ENCODE measurements at places on chromosomes 12 and 14.

- no peak for DNase-seq
Measured at GRCh38 chr14:85663256-85663655, 133.3 kb downstream of the FLRT2 start.

GRCh38 chr12:47875746-47876439 lies 28.9 kb downstream of the VDR start:
- DNase-seq: no peak

- DNase-seq: no peak
Measured at GRCh38 chr14:59101476-59101875, 87.0 kb upstream of the DAAM1 start.

GRCh38 chr12:10632226-10632625 lies 18.8 kb upstream of the MAGOHB start:
- no peak for DNase-seq

DNA sequence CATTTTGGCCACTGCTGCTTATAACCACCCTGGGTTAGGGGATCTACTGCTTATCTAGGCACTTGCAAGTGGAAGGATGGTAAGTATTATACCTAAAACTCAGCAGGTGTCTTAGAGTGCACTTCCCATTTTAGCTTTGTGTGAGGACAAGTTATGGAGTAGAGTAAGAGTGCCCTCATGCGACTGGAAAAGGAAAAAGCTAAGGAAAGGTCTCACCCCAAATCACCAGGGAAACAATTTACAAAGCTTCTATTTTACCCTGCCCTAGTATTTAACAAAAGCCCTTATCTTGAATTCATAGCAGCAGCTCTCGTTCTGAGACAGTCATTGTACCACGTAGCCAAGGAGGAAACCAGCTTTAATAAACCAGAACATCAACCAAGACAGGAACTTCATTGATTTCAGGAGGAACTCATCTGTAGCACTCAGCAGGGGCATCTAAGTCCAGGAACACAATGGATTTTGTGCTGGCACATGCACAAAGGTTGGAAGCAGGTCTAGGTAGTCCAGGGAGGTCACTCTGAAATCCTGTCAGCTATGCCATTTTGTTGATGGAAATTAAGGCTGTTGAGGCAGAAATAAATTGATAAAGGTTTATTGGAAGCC lies 2.9 kb downstream of the RDH12 start:
- DNase-seq: peak; percentile 4

GRCh38 chr12:49109641-49110463 lies 795 bp downstream of the LMBR1L start:
- DNase-seq: no peak

DNA sequence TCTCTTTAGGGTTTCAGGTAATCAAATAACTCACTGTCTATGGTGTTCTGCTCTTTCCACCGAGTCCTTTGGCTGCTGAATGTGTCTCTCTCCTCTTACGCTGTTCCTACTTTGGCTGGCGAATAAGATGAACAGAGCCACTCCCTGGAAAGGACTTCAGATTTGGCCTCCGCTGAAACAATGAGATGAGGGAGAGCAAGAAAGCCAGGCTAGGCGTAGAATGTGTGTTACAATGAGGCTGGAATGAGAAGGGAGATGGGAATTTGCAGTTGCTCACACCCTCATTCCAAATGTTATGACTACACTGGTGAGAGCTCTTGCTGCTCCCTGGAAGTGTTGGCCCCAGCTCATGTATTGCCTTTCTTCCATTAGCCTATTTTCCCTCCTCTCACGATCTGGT lies at the start of gene MFAP5:
MFAP5 (minus strand) TSS at position 234 of the 400 bp plus-strand sequence. CDS start 722 bp downstream, outside the sequence.
- DNase-seq: no peak

DNA sequence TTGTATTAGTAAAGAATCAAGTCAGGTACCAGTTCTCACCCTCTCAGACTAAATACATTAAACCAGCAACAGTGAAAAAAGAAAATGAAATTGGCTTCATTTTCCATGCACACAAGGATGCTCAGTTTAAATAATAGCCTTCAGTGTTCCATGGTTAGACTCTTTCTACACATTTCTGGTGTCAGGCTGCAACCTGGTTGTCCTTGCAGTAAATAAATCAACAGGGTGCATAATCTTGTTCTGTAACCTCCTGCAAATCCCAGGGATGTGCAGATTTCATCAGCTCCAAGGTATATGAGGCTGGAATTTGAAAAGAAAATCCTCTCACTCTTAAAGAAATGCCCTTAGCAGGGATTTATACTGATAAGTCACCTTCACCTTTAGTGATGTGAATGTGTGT lies 46.7 kb upstream of the BTG1 start:
- DNase-seq: no peak

DNA sequence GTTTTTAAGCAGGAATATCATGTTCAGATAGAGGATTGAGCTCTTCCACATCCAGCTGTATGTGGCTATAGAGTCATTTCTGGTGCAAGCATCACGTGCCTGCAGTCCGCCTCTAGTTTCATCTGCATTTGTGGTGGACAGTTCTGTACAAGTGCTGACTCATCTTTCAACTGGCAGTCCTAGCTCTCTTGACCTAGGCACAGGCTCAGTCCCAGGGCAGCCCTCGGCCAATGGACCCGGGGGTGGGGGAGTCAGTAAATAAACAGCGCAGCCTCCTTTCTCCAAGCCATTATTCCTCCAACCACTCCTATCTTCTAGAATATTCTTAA lies 41.8 kb upstream of the FRMD6 start:
- no peak for DNase-seq

DNA sequence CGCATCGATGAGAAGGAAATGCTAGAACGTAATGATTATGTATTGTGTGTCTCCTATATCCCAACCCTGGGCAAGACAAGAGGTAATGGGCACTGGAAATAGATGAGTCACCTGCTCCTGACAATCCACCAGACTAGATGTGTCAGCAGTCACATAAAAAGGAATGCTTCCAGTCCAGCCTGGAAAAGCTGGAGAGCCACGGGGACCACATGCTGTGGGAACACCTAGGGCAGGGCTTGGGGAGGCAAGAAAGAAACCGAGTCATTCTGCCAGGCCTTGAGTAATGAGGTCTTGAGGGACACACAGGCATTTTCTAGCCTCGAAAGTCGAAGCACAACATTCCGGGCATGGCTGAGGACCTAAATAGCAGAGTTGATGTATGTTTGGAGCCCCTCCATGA lies 716.7 kb upstream of the TMEM132C start:
- DNase-seq: no peak

DNA sequence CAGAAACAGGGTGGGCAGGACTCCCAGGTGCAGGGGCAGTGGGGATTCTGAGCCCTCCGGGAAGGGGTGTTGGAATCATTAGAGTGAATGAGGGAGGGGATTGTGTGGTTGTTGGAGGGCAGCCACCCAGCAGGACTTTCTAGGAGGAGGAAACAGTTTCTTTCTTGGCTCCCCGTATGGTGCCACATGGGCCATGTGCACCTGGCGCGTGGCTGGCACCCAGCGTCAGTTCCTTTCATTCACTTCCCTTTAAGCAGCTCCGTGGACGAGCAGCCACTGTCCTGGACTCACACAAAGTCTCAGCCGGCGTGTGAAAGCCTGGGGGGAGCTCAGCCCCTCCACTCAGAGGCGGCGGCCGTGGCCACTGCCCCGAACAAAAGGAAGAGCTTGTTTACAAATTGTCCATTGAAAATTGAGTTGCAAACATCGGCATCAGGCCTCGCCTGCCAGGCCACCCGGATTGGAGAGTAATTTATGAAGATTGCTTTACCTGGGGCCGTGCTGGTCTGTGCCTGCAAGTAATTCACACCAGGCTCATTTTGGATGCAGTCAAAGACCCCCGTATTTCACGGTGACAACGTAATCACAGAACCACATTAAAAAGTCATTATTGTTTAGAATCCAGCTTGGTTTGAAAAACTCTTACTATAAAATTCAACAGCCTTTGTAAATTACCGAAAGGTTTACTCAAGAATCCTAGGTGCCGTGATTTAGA lies 101.7 kb upstream of the C14orf180 start:
- no peak for DNase-seq

DNA sequence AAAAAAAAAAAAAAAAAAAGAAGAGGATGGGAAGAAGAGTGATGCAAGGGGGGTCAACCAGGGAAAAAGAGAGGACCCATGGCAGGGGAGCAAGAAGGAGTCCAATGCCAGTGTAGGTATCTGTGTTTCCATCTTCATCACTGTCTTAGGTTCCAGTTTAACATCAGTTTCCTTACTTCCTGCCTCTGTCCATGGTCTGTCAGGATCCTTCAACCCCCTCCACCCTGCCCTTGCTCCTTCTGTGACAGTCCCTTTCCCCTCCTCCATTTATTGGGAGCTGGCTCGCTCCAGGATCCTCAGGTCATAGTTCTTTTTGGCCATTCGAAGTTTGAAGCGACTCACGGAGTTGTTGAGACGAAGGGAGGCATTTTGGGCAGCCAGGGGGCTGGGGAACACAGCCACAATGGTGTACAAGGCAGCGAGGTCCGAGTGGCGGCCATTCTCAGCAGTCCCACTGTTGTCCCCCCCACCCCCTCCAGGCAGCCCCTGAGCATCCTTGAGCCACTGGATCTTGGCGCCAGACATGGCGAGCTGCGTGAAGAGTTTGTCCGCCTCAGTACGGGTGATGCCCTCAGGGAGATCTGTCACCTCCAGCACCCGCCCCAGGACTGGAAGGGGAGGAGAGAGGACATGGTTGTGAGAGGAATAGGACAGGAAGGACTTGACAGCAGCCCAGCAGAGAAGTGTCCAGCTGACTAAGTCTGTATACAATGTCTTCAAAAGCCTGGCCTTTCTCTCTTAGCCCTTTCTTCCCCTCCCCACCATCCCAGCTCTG lies 3.7 kb upstream of the STAC3 start:
- no peak for DNase-seq

DNA sequence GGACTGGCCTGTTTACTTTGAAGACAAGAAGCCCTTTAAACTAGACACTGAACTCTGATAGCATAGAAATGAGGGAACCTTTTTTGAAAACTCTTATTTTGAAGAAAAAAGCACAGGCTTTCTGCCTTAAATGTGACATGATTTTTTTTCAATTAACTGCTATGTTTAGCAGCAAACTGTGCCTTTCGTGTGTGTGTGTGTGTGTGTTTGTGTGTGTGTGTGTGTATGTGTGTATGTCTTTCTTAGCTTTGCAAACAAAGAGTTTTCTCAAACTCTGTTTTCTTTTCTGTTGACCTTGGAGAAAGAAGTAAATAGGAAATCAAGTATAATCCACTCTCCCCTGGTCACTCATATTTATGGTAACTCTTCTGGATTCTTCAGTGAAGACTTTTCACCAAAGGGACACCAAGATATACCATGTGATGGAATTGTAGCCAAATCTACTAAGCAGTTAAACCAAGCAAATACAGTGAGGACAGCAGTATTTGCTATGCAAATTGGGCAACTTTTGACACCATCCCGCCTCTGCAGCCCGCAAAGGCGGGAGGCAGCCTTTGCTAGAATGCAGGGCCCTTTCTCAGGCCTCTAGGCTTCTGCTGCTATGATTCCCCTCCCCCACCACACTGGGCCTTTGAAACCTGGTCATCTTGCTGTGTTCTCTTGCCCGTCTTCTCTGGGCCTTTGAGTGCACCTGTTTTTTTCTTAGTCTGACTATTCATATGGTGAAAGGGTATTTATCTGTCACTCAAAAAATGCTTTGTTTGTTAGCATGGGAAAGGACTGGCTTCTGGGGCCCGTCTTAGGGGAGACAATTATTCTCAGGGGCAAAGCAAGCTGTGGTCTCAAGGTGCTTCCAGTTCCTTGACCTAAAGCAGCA lies 107.9 kb downstream of the MYRFL start:
- no peak for DNase-seq

- no peak for DNase-seq
Measured at GRCh38 chr12:5391653-5392052, 40.3 kb upstream of the NTF3 start.

- peak; percentile 28 for DNase-seq
Measured at GRCh38 chr12:48334808-48335207, 15.9 kb downstream of the ZNF641 start.

GRCh38 chr12:120085920-120086645 lies 30.5 kb downstream of the RAB35 start:
- DNase-seq: no peak

DNA sequence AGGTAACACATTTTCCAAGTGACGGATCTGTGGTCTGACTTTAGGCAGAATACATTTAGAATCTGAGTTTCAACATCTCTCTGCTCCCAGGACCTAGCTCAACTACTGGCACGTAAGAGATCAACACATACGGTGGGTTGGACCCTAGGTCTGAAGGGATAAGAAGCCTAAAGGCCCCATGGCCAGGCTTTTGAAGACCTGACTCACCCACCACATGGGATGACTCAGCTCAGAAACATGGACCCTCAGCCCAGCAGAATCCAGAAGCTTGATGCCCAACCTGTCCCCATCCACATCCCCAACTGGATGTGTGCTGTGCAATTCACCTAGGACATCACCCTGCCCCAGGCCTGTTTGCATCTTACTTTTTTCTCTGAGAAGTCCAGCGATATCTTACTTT lies 770.2 kb downstream of the BCL11B start:
- DNase-seq: no peak

DNA sequence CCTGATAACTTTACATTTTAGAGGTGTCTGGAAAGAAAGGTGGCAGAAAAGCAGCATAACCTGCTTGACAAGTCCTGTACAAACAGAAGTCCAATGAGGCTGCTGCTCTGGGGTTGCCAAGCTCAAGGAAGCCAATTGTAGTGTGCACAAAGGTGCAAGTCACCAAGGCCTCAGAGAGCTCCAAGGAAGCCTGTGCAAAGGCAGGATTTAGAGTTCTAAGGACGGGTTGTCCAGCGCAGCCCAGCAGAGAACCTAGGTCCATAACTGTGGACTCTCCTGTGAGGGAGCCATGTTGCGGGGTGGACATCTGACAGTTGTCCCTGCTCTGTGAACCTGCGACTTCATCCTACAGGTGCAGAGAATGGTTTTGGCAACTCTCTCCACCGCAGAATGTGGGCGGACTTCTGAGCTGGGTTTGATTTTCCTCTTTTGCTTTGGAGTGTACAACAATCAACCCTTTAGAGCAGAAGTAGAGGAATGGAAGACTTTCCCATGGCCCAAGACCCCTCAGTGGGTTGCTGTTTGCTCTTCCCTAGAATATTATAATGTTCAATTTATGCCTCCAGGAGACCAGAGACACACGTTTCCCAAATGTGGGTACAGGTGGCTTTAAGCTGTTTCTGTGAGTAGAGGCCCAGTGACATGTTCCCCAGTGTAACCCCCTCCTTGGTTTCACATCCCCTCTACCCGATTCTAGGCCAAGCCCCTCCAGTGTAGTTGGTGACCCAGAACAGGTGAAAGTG lies 81.0 kb downstream of the ETV6 start:
- DNase-seq: no peak

DNA sequence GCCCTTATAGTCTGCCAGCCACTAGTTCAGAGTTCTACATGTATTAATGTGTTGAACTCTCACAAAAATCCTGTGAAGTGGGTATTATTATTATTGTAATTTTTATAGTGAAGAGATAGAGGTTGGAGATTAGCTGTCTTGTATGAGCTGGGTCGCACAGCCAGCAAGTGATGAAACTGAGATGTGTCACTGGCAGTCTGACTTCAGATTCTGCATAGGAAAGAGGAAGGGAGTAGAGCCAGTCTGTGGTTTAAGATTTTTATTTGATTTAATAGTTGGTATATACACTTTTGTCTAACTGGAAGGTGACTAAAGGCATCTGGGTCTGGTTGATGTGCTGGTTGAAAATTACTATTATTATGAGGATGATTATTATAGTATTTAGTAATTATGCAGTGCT lies 5.8 kb upstream of the FRS2 start:
- DNase-seq: no peak

Data from stimulated activated CD4-positive, alpha-beta T cell treated with anti-CD3 and anti-CD28 coated beads, TNF-alpha, amount 100 ng/mL, for 24 hours (primary cell).